ACHN (cell line): ENCODE measurements at places on chromosomes 16 and 17.
A peak's percentile ranks its signal among the peaks of the same experiment; 100 is the strongest.

- no peak for DNase-seq
Observed at GRCh38 chr17:63317166-63317840, 128.8 kb downstream of the CYB561 start.

DNA sequence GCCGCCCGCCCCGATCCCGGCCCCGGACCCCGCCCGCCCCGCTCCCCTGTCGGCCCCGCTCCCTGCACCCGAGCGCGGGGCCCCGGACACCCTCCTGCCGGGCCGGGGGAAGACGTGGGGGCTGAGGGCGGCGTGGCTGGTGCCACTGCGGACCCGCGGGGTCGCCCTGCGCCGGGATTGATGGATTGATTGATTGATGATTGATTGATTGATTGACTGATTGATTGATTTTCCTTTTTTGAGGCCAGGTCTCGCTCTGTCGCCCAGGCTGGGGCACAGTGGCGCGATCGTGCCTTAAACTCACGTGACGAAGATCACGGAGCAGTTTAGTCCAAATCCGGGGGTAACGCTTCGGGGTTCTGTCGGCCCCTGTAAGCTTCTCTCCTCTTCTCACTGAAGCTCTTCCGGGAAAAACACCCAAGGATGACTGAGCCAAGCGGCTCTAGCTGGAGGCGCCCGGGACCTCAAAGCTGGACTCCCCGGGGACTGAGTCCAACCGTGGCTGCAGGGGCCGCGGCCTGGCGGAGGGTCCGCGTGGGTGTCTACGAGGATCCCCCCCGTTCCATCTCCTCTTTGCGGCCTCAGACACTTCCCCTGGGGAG is 40.2 kb upstream of the BHLHA9 start:
- DNase-seq: no peak

- DNase-seq: no peak
Observed at GRCh38 chr17:48373130-48373830, 56.7 kb downstream of the SKAP1 start.

- no peak for DNase-seq
Observed at GRCh38 chr16:83942074-83942473, 11.0 kb upstream of the OSGIN1 start.

GRCh38 chr17:29238133-29238850 is 8.4 kb upstream of the CRYBA1 start:
- DNase-seq: no peak

GRCh38 chr17:12431188-12431587 is 234.5 kb upstream of the MYOCD start:
- no peak for DNase-seq

DNA sequence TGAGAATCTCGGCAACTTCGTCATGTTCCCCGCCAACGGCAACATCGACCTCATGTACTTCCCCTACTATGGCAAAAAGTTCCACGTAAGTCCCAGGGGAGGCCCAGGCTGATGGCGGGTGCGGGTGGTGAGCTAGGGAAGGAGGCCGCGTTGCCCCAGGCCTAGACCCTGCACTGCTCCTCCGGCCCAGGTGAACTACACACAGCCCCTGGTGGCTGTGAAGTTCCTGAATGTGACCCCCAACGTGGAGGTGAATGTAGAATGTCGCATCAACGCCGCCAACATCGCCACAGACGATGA is 4.8 kb downstream of the ATP1B2 start:
- no peak for DNase-seq

DNA sequence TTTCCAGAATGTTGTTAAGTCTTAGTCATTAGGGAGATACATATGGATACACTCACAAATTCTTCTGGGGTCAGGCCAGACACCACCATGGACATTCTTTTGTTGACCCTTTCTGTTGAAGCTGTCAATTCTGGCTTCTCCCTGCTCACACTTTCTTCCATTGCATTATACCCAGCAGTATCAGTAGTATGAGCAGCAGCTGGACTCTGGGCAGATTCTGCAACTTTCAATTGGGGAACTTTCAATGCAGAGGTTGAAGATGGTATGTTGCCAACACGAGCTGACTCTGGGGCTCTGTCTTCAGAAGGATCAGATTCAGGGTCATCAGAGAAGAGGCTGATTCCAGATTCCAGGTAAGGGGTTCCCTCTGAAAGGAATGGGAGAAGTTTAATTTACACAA is 45.8 kb downstream of the RND2 start:
- no peak for DNase-seq

DNA sequence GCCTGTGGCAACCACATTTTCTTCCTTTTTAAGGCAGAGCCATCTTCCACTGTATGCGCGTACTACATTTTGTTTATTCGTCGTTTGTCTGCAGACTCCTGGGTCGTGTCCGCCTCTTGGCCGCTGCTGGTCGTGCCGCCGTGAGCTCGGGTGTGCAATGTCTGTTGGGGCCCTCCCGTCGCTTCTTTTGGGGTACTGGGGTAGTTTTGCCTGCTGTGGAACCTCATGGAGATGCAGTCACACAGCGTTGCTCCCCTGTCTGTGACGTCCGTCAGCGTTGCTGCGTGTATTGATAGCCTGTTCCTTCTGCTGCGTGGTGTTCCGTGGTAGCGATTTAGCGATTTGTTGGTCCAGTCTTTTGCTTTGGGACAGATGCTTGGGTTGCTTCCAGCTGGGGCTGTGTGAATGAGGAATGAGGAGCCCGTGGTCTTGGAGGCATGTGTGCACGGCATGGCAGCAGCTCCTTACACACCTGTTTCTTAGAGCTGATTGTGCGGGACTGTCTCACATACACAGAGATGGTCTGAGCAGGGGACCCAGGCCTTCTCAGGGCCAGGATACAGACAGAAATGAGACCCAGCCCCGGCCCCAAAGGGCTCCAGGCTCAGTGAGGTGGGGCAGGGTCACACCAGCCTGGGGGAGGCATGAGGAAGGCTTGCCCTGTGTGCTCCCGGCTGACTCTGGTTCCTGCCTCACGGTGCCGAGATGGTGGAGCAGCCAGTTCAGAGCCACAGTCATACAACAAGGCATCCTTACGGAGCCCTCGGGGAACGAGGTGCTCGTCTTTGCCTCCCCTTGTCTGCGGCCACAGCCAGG is 78.4 kb upstream of the GSE1 start:
- no peak for DNase-seq

DNA sequence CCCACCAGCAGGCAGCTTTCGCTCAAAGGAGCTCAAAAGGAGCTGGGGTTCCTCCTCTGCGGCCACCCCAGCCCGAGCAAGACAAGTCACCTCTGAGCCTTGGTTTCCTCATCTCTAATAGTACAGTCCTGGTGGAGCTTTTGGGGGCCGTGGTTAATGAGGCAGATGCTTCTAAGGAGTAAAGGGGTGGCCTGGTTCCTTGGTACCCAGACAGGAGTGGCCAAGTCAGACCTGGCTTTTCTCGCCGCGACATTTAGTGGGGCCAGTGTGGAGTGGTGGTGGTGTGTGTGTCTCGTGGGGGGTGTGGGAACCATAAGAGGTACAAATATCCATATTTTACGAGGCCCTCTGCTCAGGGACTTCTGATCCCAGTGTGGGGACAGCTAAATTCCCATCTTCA is 6.7 kb downstream of the FOXF1 start:
- DNase-seq: no peak

GRCh38 chr17:66720027-66720426 is 114.9 kb upstream of the CACNG5 start:
- no peak for DNase-seq

- no peak for DNase-seq
Observed at GRCh38 chr17:1580979-1581676, 18.5 kb upstream of the PITPNA start.

GRCh38 chr17:73833775-73834488 is 189.7 kb upstream of the SDK2 start:
- DNase-seq: peak; percentile 16

GRCh38 chr16:25707982-25708583 is 16.3 kb downstream of the HS3ST4 start:
- peak; percentile 53 for DNase-seq

DNA sequence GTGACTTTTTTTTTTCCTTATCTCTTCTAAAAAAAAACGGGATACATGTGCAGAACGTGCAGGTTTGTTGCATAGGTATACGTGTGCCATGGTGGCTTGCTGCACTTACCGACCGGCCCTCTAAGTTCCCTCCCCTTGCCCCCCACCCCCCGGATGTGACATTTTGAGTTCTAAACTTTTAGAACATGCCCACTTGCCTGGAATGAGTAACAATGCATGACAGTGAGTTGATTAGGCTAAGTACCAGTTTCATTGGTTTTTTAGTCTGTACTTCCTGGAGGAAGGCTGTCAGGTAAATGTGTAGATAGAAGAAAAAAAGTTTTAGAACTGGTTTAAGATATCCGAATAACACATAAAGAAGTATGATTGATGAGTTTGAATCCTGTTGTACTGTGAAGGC is 4.0 kb downstream of the BPTF start:
- peak; percentile 7 for DNase-seq

- no peak for DNase-seq
Observed at GRCh38 chr16:89530401-89531381, 22.5 kb downstream of the SPG7 start.

DNA sequence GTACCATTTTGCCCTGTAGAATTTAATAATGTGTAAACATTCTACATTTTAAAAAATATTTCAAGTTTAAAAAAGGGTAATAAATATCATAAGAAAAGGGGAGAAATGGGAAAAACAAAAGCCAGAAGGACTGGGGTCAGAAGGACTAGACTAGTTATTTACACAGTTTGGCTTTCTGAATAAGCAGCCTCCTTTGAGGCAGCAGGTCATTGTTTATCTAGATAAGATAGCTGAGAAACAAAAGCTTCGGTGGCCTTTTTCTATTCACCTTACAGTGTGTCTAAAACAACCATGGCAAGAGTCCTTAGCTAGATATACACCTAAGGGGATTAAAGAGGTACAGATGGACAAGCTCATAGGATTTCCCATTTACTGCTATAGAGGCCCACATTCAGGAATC is 396.5 kb upstream of the PMFBP1 start:
- no peak for DNase-seq

GRCh38 chr17:82400206-82400605 is 17.9 kb upstream of the HEXD start:
- DNase-seq: no peak

GRCh38 chr17:18961634-18962493 is 9.9 kb downstream of the SLC5A10 start:
- no peak for DNase-seq

GRCh38 chr17:62727916-62728672 is 80.0 kb downstream of the MARCHF10 start:
- no peak for DNase-seq

DNA sequence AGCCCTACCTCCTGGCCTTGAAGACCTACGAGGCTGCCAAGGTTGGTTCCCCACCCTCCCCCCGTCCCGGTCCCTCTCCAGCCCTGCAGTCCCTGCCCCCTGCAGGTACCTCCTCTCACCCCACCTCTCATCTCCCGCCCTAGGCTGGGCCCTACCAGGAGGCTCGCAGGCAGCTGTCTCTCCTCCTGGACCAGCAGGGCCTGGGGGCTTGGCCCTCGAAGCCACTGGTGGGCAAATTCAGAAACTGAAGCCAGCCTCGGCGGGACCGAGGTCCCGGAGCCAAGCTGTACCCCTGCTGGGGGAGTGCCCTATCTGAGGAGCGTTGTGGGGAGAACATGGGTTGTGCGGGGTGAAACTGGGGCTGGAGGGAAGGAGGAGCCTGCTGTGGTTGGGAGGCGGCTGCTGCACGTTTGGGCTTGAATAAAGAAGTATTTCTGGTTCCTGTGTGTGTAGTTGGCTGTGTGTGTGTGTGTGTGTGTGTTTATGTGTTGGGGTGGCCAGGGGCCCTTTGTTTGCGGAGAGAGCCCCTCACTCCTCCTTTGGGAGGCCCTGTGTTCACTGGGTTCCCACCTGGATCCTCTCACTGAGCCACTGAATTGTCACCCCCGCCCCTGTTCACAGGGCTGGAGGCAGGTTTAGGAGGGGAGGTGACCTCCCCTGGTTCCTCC is 5.9 kb downstream of the ADAD2 start:
- no peak for DNase-seq

DNA sequence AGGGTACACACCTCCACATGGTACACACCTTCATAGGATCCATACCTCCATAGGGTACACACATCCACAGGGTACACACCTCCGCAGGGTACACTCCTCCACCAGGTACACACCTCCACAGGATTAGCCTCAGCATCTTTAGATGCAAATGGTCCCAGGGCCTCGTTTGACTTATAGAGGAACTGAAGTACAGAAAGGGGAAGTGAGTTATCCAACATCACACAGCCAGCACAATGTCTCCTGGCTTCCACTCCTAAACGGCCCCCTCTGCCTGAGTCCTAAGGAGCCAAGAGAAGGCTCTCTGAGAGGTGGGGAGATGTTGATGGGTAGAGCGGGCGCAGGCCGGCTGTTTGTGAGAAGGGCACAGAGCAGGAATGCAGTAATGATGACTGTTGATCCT is 12.0 kb downstream of the FOXN1 start:
- DNase-seq: no peak

- no peak for DNase-seq
Observed at GRCh38 chr17:41406205-41406604, 8.8 kb upstream of the KRT31 start.

DNA sequence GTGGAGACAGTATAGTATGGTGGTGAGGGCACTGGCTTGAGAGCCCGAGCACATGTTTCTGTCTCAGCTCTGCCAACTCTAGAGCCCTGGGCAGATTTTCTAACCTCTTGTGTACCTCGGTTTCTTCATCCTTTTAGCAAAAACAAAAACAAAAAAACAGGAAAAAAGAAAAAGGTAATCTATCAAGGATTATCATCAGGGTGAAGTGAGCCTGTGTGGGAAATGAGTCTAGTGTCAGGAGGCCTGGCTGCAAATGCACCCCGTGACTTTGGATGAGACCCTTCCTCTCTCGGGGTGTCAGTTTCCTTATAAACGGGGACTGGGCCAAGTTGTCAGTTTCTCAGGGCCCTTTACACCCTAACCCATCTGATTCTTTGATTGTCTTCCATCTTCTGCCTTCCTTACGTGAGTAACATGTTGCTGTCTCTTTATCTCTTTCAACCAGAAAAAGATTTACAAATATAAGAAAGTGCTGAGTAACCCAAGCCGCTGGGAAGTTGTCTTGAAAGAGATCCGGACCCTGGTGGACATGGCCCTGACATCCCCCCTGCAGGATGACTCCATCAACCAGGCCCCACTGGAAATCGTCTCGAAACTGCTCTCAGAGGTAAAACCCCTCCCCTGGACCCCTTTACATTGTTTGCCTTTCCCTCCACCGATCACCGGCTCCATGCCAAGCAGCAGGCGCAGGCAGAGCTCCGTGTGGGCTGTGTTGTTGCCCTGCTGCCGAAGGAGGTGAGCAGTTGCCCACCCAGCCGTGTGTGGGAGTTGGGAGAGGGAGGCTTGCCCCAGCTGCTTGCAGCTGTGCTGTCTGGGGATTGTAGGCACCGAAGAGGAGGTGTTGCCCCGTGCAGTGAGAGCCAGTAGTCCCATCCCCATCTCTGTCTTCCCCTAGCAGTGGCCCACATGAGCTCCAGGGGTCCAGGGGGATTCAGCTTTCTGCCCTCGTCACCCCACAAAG is 127.1 kb upstream of the PLCG2 start:
- no peak for DNase-seq
